ENCODE measurements at places on chromosomes 2 and 18.

DNA sequence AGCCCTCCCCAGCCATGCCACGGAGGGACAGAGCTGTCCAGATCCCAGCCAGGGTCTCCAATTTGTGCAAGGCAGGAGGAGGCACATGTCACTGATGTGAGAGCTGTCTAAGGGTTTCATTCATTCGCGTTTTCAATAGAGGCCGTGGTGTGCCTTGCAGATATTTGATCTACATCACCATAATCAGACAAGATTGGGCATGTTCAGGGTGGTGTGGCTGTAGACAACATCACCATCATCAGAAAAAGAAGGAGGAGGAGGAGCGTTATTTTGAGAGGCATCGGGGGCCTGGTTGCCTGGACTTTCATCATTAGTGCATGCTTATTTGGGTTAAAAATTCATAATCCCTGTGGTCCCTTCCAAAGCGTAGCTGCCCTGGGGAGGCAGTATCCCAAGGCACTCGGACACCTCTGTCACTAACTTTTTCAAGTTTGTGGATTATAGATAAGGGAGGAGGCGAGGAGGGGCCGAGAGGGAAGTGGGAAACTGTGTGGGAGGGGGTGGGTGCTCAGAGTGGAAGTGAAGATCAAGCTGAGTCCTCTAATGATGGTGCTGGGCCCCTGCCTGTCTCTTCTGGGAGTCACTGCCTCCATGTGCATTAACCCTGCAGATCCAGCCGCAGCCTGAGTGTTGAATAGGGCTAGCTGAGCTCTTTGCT is 194.1 kb downstream of the CTIF start:
- no peak for DNase-seq

DNA sequence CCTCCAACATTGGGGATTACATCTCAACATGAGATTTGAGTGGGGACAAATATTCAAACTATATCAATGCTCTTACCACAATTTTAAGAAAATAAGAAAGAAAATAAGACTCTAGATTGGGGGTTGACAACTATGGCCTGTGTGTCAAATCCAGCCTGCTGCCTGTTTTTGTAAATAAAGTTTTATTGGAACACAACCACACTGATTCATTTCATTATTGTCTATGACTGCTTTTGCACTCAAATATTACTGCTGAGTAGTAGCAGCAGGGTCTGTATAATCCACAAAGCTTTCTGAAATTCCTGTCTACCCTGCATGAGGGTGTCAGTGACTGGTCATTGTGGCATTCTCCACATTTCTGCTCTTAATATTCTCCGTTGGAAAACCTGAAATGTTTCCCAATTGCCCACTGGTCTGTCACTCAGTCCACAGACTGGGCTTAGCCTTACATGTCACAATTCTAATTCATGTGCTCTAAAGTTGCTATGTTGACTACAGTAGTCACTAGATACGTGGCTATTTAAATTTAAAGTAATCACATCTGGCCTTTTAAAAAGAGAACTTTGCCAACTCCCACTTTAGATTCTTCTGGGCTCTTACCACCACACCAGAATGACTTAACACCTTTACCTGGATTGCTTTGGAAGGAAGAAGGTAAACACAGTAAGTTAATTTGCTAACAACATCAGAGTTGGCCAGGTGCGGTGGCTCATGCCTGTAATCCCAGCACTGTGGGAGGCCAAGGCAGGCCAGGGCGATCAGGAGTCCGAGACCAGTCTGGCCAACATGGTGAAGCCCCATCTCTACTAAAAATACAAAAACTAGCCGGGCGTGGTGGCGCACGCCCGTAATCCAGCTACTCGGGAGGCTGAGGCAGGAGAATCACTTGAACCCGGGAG is 86.9 kb downstream of the CLHC1 start:
- no peak for DNase-seq

DNA sequence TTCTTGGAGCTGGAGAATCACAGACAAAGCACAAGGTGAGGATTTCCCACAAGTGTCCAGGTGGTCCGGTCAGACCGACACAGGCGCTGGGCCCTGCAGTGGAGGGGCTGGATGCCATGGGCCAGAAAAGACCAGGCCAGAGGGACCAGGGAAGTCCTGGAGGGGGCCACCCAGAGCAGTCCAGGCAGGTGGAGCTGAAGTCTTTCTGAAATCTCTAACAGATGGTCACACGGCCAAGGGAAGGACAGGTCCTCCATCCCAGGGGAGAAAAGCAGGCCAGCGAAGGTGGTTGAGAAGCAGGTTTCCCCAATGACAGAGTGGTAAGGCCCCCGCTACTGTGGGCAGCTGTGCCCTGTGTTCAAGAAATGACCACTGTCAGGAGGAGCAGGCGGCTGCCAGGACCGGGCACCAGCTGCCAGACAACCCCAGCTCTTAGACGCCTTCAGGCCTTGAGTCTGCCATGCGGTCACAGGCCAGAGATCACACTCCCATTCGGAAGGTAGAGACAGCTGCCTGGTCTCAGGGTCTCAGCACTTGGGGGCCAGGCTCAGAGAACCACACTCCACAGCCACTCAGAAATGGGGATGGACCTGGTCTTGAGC is 25.9 kb downstream of the HS1BP3 start:
- no peak for DNase-seq

GRCh38 chr18:45938488-45938935 is 28.6 kb downstream of the EPG5 start:
- no peak for DNase-seq

GRCh38 chr2:197232010-197232409 is 78.6 kb downstream of the ANKRD44 start:
- DNase-seq, result no peak

- no peak for DNase-seq
Measured at GRCh38 chr18:3889121-3889520, 439.1 kb downstream of the TGIF1 start.
